Left colon (tissue), 2 donors: ENCODE measurements at places on chromosomes 5 and 9.
A peak's percentile ranks its signal among the peaks of the same experiment; 100 is the strongest.

DNA sequence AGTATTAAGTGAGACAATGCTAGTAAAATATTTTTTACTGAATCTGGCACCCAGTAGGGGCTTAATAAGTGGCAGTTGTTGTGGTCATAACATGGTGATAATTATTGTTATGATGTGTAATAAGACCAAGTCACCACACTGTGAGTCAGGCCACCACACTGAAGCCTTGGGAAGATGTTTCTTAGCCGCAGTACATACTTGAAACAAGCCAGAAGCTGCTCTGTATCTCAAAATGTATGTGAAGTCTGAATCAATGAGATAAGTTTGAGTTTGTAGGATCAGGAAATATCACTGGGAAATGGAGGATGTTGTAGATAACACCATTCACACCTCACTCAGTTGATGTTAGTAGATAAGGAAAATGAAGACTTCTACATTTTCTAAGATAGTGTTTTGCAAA lies 51.3 kb upstream of the PTPN3 start:
- DNase-seq = no peak

DNA sequence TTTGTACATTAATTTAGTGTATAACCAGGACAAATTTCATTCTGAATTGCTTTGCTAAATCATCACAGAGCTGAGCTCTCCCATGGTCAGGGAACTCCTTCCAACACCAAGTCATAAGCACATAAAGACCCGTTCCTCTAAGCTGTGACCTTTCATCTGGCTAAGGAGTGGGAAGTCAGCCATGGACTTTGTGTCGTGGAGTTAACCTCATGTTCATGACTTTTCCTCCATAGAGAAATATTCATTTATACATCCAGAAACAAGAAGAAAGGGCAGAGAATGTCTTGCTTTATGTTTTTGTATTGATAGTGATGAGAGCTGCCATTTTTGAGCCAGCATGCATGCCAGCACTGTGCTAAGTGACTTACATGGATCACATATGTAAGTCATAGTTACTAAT lies 97.5 kb downstream of the INIP start:
- DNase-seq = no peak

DNA sequence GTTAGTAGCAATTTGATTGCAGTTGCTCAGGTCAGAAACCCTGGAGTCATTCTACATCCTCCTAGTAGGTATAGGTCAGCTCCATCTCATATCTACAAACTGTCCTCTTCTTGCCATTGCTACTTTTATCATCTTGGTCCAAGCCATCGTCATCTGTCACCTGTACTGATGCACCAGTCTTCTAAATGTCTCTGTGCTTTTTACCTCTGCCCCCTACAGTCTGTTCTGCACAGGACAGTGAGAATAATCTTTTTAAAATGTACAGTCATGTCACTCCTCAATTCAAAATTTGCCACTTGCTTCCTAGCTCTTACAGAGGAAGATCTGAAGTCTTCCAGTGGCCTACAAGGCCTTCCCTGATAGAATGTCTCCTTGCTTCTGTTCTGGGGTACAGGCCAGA lies 6.8 kb downstream of the NNT start:
- no peak for DNase-seq

DNA sequence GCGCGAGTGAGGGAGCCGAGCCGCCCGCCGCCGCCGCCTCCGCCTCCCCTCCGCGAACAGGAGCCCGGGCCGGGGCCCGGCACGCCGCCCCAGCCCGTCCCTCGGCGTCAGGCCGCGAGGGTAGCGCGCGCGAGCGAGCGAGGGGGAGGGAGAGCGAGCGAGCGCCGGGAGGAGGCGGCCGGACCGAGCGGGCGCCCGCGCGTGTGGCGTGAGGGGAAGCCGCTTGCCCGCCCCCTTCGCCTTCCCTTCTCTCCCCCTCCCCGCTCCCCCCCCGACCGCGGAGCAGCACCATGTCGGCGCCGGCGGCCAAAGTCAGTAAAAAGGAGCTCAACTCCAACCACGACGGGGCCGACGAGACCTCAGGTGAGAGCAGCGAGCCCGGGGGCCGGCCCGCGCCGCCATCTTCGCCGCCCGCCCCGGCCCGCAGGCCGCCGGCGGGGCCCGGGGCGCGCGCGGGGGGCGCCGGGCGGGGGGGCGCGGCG lies 312 bp downstream of the SET start:
- DNase-seq = peak; percentile 71

DNA sequence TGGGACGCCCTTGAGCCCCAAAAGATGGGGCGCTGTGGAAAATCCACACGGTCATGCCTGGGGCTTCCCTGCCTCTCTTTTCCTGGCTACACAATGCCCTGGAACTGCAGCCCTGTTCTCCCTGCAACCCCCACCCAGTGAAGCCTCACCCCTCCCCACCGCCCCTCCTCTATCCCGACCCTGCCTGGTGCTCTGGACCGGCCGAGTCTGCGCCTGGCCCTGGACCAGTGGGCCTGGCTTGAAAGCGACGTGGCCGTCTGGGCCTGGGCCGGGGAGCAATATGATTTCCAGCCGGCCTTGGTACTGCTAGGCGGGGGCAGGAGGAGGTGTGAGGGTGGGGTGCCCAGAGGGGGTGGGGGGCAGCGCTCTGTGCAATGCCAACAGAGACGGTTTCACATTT lies 71.0 kb upstream of the RNU6ATAC start:
- no peak for DNase-seq

DNA sequence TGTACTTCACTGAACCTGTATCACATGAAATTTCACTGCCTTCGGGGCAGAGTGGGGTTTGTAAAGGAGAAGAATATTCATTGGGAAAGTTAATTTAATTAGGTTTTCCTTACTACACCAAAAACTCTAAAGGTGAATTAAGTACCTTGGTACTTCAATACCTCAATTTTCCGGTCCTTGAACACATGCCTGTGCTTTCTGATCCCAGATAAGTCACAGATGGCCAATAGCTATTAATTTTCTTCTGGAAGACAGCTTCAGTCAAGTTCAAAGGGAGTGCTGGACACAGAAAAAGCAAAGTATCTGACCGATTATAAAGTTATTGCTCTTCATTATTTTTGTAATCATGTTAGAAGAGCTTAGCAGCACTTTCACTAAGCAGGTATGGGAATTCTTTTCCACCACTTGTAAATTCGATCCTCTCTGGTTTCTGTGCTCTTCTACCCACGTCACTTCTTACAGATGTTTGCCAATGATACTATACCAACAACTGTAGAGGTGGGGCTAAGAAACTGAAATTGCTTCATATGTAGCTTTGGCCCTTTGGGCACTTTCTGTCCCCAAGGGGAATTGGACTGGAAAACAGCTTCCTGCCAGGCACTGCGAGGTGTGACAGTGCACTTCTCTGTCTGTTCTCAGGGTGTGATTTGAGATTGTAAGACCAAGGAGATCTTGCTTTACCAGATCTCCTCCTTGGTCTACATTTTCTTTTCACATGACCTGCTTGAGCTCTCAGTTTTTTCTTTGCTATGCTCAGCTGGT lies 164.0 kb downstream of the CCDC192 start:
- DNase-seq = peak; percentile 56

- DNase-seq = no peak
Measured at GRCh38 chr9:137107982-137108381, 6.6 kb downstream of the DPP7 start.

DNA sequence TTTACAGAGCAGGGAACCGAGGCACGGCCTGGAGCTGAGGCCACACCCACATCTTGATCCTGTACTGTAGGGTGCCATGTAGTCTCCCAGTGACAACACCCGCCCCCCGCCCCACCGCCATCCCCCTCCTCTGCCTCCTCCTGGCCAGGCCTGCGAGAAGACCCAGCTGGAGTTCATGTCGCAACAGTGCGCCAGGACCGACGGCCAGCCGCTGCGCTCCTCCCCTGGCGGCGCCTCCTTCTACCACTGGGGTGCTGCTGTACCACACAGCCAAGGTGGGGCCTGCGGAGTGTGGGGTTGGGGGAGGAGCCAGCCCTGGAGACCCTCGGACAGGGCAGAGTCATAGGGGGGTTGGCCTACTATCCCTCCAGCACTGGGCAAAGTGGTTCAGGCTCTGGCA lies 14.5 kb downstream of the ADAMTS13 start:
- no peak for DNase-seq

GRCh38 chr9:134233022-134233421 lies 68.7 kb upstream of the RNU6ATAC start:
- no peak for DNase-seq

GRCh38 chr9:20906326-20906725 lies 125.1 kb downstream of the HACD4 start:
- no peak for DNase-seq

DNA sequence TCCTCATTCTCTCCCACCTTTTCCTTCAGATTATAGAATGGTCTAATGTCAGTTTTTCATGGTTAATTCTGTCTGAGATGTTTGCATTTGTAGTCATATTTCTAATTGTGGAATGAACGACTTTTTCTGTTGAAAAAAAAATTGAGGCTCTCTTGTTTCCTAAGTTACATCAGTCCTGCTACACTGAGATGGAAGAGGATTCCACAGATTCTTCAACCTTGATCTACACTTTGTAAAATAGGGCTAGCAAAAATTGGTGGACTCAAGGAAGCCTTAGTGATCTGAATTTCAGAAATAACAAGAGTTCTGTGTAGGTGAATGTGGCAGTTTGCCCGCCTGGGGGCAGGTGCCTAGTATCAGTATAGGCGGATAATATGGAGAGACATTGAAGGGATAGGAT lies 51.9 kb downstream of the ERBIN start:
- DNase-seq = no peak

DNA sequence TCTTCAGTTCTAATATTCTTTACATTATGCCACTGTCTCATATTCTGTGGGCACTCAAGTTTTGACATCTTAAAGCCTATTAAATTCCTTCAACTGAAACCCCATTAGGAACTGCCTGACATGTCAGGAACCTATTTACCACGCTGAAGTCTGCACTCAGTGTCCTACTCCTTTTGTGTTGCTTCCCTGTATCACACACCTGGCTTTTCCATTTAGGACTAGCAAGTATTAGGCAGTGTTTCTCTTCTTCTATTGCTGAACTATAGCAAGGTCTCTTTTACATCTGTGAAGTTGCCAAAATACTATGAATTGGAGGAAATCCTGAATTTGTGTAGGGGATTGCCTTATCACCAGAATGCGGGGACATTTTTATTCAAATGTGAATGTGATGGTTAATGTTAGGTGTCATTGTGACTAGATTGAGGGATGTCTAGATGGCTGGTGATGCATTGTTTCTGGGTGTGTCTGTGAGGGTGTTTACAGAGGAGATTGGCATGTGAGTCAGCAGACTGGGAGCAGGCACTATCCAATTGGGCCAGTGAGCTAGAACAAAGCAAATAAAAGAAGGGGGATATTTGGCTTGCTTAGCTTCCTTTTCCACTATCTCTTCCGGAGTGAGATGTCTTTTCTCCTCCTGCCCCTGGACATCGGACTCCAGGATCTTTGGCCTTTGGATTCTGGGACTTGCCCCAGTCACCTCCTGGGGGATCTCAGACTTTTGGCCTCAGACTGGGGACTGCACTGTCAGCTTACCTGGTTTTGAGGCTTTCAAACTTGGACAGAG lies 21.2 kb upstream of the VCAN start:
- DNase-seq = no peak

DNA sequence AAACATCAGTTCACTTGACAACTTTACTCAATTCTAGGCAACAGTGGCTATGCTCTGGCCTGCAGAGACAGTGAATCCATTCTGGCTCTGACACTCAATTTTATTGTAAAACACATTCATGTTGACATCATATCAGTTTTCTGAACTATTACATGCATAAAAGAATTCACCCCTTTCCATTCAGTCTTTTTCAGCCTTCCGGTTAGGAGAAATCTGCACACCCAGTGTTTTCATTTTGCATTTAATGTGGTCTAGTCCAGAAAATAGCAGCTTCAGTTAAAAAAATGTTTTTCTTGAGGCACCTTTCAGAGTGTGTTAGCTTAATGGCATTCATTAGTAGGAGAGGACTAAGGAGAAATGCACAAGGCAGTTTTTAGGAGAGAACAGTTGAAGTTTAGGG lies 95.1 kb downstream of the PBX3 start:
- DNase-seq = no peak

DNA sequence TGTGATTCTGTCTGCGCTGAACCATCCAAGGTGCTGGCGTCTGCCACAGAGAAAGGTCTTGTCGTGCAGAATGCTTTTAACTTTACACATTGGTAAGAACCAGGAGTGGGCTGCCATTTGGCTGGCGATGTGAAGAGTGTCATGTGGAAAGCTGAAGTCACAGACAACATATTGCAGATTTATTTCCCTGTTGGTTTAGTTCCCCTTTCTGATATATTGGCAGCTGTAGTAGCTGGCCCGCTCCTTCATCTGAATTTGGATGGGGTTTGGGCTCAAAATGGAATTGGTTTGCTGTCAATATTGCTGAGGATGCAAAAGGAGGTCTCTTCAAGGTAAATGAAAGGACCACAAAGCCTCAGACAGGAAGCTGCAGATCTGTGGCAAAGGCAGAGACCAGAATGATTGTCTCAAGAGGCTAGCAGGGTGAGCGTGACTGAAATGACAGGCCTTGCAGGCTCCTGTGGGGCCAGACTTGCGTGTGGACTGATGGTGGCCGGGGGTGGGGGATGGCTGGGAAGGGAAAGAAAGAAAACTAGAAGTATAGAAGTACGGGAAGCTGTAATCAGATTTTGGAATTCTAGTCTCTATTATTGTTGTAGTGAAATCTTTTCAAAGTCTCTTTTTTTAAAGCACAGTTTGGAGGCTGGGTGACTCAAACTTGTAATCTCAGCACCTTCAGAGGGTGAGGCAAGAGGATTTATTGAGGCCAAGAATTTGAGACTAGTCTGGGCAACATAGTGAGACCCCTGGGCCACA lies 25.1 kb upstream of the CD180 start:
- DNase-seq = no peak

DNA sequence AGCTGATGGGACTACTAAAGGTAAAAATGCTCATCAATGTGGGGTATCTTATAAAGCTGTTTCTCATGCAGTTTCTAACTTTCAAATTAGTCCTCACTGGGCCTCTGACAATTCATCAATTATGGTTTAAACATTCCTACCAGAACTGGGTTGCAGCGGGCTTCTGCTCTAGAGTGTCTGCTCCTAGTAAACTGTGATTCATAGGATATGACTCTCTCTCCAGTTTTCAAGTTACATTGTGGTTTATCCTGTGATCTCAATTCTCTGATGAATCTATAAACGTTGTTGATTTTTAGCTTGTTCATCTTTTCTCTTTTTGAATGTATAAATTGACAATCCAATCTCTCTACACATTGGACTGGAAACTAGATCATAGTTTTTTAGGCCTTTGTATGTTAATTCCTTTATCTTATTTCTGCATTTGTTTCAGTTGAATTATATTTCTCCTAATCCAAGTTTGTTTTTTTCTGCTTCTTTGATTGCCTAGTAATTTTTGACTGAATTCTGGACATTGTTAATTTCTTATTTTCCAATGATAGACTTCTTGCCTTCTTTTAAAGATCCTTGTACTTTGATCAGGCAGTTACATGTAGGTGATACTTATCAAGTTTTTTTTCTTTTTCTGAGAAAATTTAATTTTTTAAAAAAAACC lies 822.6 kb downstream of the TLE1 start:
- DNase-seq = no peak

DNA sequence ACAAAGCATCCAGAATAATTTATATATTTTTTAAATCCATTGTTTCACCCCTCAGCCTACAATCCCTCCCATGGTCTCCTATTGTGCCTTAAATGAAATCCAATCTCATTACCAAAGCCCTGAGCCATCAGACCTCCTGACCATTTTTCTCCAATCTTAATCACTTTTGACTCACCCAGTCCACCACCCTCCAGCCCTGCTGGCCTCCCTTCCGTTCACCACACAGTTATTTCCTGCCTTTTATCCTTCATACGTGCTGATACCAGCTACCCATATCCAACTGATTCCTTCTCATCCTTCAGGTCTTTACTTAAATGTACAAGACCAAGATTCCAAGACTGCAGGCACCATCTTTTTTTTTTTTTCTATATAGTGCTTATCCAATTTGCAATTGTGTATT lies 1026.7 kb upstream of the DMAC1 start:
- no peak for DNase-seq
